ENCODE measurements at places on chromosomes 7 and 10.
A peak's percentile ranks its signal among the peaks of the same experiment; 100 is the strongest.

GRCh38 chr10:22017283-22018020 is 13.9 kb upstream of the DNAJC1 start:
- no peak for DNase-seq

- DNase-seq = no peak
Observed at GRCh38 chr7:15305002-15305600, 256.7 kb downstream of the AGMO start.

DNA sequence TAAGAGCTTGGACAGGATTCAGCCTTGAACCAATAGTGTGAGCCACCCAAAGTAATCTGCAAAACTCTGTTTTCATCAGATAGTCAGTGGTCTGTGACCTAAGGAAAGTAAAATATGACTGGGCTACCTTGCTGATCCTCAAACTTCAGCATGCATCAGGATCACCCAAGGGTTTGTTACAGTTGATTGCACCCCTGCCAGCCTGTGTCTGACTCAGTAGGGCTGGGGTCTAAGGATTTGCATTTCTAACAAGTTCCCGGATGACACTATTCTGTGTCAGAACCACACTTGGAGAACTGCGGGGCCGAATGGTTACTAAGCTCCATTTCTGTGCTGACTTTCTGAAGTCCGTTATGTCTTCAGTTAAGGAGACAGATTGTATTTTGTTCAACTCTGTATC is 40.6 kb upstream of the TSPAN13 start:
- DNase-seq = no peak

- DNase-seq = peak; percentile 34
Observed at GRCh38 chr10:96395931-96396877, 37.4 kb upstream of the OPALIN start.

- DNase-seq = no peak
Observed at GRCh38 chr10:60521974-60522405, 132.3 kb upstream of the ANK3 start.

DNA sequence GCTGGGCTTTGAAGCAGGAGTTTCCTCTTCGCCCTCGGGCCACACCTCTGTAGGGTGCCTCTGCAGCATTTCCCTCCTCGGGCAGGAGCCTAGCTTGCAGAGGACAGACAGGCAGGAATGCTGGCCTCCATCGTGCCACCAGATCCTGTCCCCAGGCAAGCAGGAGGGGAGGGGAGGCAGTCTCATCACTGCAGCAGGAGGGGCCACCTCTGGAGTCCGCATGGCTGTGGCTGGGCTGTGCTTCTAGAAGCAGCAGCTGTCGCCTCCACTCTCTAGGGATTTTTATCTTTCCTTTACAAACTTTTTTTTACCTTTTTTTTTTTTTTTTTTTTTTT is 181.4 kb downstream of the CUX1 start:
- no peak for DNase-seq

DNA sequence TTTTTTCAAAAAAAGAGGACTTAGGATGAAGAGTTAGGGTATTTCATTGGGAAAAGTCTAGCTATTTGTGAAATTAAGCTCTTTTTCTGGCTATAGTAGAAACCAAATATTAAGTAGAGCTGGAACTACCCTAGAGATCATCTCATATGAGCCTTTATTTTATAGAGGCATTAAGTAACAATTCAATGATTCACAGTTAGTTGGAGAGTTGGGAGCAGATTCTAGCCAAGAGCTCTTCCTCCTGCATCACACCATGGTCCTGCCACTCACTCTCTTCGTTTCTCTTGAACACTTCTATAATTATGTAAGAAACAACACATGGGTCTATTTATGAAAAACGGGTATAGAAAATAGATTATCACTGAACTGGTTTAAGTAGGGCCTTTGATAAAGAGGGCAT is 76.1 kb upstream of the ANK3 start:
- no peak for DNase-seq

- no peak for DNase-seq
Observed at GRCh38 chr10:91690996-91691676, 58.3 kb upstream of the PPP1R3C start.

GRCh38 chr10:86536294-86536861 is 14.8 kb upstream of the WAPL start:
- DNase-seq = peak; percentile 17

DNA sequence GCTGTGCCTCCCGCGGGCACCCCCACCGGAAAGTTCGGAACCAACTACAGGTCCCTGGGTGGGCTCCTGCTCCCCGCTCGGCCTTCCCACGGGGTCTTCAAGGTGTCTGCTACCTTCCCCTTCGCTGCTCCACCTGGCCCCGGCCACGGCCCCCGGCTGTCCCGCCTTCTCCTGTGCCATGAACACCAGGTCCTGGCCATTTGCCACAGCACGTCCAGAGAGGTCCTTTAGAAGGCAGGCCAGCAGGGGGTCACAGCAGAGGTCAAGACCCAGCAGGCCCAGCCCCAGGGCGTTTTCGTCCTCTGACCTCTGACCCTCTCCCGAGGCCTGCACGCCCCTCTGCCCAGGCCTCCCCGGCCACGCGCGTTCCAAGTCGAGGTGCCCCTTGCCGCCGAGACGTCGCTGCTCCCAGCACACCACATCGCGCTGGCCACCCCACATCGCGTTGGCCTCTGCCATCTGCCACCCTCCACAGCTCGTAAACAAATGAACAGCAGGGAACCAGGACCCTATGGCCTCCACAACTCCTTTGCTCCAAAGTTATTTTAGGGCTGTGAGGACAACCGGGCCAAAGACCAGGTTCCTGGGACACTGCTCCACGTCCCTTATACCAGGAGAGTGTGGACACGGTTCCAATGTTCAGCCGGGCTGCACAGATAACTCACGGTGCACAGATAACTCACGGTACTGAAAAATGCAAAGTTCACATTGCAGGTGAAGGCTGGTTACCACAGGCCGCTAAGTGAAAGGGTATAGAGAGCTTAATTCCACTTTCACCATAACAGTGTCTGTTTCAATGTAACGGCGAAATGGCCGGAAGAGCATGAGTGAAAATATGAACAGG is 74.3 kb downstream of the CFAP46 start:
- DNase-seq = no peak

- DNase-seq = peak; percentile 10
Observed at GRCh38 chr10:113454341-113455061, 98.4 kb upstream of the HABP2 start.

DNA sequence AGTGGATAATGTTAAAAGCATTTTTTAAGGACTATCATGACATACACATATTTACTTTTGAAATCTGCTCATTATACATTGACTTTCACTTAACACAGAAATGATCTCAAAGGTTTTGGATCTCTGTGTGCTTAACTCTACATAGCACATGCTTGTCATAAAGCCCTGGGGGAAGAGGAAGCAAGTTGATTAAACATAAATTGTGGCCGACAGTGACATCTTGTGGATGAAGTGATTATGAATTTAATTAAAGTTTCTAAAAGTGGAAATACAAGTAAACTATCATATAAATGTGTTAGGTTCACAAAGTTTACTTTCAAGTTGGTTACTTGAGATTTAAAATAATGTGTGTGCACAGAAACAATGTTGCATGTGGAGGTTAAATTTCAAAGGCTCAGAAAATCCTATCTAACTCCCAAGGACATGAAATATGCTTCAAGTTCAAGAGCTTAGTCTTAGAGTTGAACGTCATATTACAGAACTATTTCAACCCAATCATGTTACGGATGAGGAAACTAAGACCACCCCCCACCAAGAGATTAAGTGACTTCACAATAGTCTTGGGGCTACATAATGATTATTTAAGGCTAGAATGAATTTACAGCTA is 1247.8 kb downstream of the GATA3 start:
- no peak for DNase-seq

DNA sequence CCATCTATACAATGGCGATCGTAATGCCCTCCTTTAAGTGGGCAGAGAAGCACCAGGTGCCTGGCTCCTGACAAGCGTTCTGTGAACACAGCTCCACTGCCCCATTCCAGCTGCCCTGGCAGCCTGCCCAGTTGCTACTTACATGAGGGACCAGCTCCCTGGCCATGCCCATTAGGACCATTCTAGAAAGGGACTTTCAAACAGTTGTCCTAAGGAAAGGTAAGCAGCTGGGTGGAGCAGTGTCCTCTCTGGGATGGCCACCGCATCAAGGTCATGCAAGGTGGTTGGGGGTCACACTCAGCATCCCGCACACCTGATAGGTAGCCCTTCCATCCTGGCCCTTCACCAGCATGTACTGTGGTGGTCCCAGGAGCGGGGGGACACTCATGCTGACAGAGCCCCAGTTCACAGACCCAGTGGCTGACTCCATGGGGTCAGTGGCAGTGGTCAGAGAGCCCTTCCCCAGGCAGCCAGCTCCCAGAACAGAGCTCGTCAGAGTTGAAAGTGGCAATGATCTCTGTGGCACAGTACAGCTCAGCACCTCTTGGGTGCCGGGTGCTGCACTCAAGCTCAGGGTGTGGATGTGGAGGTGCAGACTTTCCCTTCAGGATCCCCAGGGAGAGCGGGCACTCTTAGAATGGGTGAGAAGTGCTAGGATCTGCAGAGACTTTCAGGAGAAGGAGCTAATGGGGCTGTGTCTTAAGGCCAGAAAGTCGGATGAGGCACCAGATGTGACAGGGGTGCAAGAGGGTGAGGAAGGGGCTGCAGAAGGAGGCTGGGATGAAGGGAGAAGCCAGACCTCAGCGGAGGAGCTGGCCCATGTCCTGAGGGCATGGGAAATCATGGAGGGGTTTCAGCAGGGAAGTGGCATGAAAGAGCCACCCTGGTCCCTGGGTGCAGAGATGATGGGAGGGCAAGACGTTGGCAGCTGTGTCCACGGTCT is 10.9 kb downstream of the MMRN2 start:
- no peak for DNase-seq

DNA sequence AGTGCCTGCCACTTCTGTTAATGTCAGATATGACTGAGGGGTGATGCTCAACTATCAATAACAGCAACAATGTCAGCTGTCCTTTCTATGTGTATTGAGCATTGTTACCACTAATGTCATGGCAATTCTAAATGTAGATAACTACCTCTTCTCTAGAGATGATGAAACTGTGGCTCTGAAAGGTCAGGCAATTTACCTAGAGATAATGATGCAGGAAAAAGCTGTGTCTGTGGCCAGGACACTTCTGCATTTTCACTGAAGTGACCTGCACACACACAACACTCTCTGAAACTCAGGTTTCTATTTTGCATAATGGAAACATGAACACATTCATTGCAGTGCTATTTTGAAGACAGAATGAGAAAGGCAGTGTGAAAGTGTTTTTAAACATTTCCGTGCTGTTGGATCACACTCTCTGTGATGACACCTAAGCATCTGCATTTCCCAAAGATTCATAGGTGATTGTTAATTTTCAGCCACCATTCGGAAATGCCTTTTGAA is 148.2 kb downstream of the KCND2 start:
- DNase-seq = peak; percentile 79

GRCh38 chr10:132004052-132004451 is 22.3 kb upstream of the BNIP3 start:
- DNase-seq = no peak

GRCh38 chr10:33274096-33274785 is 60.2 kb downstream of the NRP1 start:
- no peak for DNase-seq

GRCh38 chr7:104985259-104985617 is 28.8 kb upstream of the KMT2E start:
- DNase-seq = no peak

DNA sequence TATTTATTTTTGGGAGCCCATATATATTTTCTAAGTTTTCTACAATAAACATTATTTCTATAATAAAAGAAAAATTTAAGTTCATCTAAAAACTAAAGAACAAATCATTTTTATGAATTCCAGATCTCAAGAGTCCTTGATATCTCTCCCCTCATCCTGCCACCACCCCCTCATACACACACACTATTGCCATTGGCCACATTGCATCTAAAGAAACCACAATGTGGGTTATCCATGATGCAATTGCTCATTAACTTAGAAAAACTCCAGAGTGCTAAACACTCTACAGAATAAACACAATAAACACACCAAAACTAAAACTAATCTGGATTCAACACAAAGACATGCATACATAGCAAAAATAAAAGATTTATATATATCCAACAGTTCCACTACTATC is 37.8 kb downstream of the FAM13C start:
- no peak for DNase-seq

- DNase-seq = no peak
Observed at GRCh38 chr10:7354330-7355047, 56.3 kb downstream of the SFMBT2 start.

- DNase-seq = no peak
Observed at GRCh38 chr10:119022846-119023552, 6.5 kb upstream of the NANOS1 start.

DNA sequence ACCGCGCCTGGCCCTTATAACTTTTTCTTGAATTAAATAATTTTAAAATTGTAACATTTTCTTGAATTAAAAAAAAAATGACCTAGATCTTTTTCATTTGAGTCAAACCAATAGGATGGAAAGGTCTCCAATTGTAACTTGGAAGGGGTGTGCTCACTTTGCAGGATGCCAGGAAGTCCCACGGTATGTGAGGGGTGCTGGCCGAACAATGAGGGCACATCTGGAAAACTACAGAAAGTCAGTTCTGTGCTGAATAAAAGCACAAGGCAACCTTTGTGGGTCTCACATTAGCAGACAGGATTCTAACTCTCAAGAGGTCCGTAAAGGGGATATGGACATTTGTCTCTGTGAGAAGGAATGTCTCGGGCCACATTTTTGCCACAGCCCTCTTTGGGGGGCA is 52.8 kb upstream of the PDLIM1 start:
- DNase-seq = no peak

DNA sequence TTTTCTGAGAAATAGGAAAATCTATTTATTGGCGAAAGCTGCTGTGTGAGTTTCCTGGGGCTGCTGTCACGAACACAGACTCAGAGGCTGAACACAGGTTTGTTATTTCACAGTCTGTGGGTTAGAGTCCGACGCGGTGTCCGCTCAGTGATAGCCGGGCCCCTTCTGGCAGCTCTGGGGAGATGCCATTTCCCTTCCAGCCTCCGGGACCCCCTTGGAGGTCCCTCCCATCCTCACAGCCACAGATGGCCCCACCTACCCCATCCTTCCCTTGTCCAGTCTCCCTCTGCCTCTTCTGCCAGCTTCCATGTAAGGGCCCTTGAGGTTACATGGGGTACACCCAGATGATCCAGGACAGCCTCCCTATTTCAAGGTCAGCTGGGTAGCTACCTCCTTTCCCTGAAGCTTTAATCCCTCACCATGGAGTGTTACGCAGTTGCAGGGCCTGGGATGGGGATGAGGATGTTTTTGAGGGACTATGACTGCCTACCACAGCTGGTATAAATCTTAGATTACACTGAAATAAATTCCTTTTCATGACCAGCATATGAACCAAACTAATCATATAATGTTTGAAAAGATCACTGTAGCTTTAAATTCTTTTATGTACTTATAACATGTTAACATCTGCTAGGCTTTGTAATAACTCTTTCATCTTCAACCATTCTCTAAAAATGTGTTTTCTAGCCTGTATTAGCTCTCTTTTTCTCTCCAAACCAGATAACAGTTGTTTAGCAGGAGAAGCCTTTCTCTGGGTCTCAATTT is 98.5 kb downstream of the WDR37 start:
- DNase-seq = no peak

- DNase-seq = no peak
Observed at GRCh38 chr7:157479326-157479725, 142.5 kb downstream of the DNAJB6 start.

DNA sequence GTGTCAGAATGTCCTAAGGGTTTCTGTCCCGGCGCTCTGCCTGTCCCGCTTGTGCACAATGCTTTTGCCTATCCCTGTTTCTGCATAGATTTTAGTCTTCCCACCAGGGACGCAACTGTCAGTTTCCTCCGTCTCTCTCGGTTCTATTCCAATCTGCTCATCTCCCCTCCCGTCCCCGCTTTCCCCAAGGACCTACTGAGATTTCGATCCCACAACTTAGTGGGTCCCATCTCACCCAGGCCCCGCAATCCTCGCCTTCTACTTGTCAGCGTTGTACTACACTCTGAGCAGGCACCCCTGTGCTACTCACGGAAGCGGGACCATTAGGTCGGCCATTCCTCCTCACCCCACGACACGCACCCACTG is 519 bp upstream of the ZNF655 start:
- no peak for DNase-seq

Measured in GM06990 (cell line).